ENCODE measurements at places on chromosomes 5 and 9. TPM values are rescaled to one million over a fixed set of nuclear protein-coding genes. Genes with fewer than 3 reads are reported as not detected.

LCN12 gene
- not detected for total RNA-seq

NSG2 gene
- total RNA-seq: not detected

GRCh38 chr9:89675058-89675742 lies 70.4 kb downstream of the GADD45G start:
- no peak for DNase-seq

DNA sequence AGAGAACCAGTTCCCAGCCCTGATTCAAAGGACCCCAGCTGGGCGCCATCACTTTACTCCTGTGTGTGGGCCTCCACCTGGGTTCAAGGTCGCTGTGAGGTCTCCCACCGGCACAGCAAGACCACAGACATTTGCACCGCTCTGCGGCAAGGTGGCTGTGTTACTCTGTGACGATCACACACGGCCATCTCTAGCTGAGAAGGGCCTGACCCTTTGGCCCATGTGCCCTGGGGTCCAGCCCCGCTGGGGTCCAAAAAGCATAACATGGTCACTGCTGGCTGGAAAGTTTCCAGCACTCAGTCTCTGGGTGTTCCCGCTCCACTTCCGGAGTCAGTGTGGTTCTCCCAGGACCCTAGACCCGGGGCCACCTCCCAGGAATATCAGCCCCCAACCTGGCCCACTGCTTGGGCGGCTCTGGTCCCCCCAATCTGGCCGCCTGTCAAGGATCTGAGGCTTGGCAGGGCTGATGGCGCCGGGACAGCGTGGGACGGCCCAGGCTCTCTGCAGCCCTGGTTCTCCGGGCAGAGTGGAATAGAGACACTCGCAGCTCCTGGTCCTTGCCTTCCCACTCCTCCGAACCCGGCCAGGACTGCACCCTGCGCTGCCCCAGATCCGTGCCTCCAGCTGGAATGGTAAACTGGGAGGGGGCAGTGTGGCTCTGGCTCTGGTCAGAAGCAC lies 3.9 kb upstream of the LMX1B start:
- DNase-seq: no peak

DNA sequence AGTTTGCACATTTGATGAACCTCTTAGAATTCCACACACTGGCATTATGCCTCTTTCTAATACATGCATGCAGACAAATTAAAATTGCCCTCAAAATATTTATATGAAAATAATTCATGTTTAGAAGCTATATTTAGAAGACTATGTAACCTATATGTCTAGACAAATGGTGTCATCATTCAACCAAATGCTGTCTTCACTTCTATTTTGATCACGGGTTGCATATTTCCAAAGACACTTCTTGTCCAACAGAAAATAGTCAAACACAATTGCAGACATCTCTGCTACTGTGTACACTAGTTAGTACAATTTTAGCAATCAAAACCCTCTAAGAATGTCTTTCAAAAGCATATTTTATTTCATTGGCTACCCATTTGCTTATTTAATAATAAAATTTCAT lies 114.0 kb downstream of the FBXO38 start:
- DNase-seq: no peak

DNA sequence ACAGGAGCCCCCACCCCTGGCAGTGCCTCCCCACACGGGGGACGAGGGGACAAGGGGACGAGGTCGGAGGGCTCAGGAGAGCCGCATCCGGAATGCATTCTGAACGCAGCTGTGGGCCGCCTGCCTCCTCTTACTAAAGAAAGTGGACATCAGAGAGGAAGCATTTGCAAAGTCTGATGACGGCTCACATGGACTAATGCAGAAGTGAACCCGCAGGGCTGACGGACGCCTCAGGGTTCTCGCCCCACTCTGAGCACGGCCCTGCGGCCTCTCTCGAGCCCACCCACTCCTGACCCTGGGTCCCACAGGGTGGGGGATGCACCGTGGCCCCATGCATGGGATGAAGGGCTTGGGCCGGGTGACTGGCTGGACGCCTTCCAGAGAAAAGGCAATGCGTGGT lies 5.9 kb downstream of the LPCAT1 start:
- DNase-seq: no peak

DNA sequence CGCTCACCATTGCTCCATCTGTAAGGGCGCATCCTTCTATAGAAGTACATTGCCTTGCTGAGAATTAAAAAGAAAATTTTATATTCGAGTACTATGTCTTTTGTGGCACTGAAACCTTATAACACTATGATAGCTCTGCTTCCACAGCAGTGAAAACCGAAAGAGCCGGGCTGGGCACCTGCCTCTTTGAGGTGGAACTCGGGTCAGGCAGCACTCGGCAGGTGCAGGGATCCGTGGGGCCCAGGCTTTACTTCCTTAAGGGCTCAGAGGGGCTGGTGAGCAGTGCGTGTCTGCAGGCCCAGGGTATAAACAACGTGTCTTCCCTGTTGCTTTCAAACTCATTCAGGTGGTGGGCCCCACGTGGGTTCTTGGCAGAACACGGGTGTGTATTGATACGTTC lies 69.9 kb downstream of the OTULIN start:
- no peak for DNase-seq
